ENCODE measurements at places on chromosomes 4 and X.

- no peak for DNase-seq
Measured at GRCh38 chr4:86891762-86892635, at the start of gene C4orf36. C4orf36 (minus strand) TSS chr4:86892422; CDS start chr4:86891520, 902 bp downstream.

DNA sequence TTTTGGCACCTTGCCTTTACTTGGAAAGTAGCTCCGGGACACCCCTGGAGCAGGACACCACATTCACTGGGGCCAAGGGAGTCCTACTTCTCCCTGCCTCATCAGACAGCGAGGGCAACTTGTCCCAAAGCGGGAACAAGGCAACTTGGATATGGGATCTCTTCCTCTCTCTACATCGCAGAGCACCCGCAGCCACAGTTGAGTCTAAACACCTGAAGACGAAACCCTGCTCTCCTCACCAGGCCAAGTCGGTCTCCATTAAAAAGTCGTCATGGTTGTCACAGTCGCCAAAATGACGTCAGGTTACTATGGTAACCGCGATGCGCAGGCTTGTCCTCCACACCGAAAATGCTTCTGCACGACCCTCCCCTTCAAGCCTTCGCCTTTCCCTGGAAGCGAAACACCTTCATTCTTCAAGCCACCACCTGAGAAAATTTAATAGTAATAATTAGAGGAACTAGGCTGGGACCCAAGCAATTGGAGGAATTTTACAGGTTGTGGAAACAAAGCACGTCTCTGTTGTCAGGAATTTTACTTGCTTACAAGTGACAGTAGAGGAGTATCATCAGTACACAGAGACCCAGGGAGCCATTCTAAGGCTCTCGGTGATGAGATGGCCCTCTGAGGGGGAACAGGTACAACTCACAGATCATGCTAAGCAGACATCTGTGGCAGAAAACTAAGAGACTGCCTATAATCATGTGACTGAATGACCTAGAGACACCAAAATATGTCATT is 30.5 kb upstream of the TCEAL4 start:
- DNase-seq: no peak

- DNase-seq: no peak
Measured at GRCh38 chr4:17722356-17722700, 59.1 kb downstream of the FAM184B start.

GRCh38 chr4:41318839-41319530 is 62.3 kb downstream of the UCHL1 start:
- no peak for DNase-seq

DNA sequence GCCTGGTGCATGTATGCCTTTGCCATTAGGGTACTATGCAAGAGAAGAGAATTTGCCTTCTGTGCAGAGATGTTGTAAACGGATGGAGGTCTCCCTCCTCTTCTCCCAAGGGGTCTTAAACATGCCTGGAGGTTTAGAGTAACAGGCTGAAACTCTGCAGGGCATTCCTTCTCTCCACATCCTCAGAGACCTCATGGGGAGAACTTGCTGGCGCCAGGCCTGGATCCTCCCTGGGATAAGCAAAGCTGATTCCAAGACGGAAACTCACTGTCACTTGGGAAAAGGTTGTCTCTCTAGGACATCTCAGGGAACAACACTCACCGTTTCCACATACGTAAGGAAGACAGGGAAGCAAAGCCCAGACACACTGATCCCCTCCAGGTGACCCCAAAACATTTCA is 76.9 kb upstream of the GPM6B start:
- no peak for DNase-seq

GRCh38 chr4:113952452-113953029 is 26.9 kb downstream of the ARSJ start:
- no peak for DNase-seq

GRCh38 chr4:111064342-111064993 is 441.6 kb upstream of the PITX2 start:
- no peak for DNase-seq

- no peak for DNase-seq
Measured at GRCh38 chr4:112270640-112271421, 14.9 kb downstream of the TIFA start.

GRCh38 chr4:127174616-127175015 is 458.1 kb upstream of the INTU start:
- no peak for DNase-seq

DNA sequence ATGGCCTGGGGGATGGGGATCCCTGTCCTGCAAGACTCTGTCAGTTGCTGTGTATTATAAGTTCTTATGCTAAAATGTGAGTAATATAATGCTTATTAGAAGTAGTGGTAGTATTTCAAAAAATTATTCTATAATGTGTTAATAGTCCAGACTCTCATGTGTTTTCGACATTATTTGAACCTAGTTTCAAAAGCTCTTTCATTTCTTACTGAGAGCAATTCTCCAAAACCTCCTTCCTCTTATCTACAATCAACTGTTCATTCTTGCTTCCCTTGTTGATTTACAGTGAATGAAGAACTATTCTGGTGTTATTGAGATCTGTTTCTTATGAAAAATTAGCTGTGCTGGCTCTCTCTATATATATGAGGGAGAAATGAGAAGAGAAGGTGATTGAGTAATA is 32.9 kb upstream of the PTPN13 start:
- DNase-seq: no peak

DNA sequence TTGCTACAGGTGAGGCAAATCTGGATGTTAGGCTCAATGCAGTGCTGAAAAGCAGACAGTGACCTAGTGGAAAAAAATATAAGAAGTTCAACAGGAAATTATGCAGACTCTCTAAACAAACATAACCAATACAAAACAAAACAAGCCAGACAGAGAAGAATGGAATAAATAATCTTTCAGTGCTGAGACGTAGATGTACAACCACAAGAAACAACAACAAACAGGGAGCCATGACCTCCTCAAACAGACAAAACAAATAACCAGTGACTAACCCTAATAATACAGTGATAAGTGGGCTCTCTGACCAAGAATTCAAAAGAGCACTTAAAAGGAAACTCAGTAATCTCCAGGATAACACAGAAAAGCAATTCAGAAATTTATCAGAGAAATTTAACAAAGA is 239.3 kb downstream of the SLC39A8 start:
- DNase-seq: no peak

DNA sequence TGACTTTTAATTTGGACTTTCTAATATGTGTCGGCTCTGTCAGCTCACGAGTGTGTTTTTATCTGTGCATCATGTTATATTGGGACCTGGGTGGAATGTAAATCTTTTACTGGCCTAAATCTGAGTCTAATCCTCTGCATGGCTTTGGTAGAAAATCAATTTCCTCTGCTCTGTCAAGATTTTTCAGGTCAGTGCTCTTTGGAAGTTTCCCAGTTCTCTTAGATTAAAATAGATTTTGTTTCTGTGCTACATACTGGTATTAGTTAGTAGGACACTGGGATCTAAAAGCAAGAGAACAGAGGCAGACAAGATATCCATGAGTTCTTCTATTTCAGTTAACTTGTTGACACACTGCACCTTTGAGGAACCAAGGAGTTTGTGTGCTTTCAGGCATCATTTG is 39.7 kb downstream of the REPS2 start:
- no peak for DNase-seq

- DNase-seq: no peak
Measured at GRCh38 chr4:89334830-89335229, 27.2 kb upstream of the GPRIN3 start.

- DNase-seq: no peak
Measured at GRCh38 chrX:110055616-110056015, 52.7 kb downstream of the TMEM164 start.

DNA sequence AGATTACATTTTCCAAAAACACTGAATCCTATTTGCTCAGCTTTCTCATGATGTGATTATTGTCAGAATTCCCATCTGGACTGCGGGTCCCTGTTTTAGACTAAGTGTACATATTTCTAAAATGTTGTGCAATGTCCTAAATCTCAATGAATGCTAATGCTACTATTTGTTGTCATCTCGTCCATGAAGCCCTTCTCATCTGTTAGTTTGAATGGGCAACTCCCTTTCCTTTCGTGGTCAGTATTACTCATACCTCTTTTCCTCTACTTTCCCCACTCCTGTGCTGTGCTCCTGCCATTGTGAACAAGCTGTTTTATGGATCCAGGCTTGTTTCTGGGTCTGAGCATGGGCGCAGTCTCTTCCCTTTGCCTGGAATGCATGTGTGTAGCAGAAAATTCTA is 91.0 kb downstream of the MID1 start:
- no peak for DNase-seq

DNA sequence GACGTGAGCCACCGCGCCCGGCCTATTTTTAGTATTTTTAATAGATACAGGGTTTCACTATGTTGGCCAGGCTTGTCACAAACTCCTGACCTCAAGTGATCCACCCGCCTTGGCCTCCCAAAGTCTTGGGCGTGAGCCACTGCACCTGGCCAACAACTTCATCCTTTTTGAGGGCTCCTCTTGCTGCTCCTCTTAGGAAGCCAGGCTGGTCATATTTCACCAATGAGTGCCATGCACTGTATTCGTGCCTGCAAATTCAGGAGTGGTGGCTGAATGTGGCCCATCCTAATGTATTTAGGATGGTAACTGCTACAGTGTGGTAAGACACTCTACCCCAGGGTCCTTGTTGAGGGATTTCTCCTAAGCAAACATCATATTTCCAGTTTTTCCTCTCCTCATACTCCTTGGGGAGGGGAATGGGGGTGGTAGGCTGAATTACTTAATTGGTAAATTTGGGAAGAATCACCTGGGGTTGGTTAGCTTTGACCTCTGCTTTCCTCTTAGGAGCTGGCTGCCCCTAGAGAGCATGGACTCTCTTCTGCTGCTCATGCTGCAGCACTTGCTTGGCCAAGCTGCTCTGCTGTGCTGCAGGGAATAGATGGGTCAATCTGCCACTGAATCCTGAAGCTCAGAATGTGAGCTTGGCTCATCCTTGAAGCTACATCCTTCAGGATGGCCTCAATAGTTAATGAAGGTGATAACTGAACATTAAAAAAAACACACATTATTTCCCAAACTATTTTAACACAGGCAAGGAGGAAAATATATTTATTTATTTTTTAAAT is 167.4 kb downstream of the HS3ST1 start:
- DNase-seq: no peak

DNA sequence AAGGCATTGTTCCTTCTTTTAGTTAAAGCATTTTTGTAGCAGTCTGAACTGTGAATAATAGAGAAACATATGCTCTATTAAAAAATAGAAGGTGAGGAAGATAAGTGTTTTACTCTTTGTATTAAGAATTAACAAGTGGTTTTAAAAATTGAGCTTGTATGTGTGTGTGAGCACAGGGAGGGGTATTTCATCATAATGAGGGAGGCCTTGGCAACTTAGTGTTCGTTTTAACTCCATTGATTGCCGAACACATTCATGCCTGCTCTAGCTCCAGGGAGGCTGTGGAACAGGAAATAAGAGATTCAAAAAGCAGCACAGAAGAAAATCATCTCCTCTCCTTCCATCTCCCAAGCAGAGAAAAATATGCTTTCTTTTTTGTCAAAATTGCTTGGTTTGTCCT is 14.8 kb downstream of the SHROOM3 start:
- DNase-seq: no peak

GRCh38 chr4:87882861-87883260 is 50.1 kb downstream of the MEPE start:
- DNase-seq: no peak

- DNase-seq: no peak
Measured at GRCh38 chr4:159232465-159233106, 129.7 kb downstream of the RAPGEF2 start.

- DNase-seq: peak; percentile 11
Measured at GRCh38 chr4:170853422-170854021, 763.8 kb upstream of the AADAT start.

DNA sequence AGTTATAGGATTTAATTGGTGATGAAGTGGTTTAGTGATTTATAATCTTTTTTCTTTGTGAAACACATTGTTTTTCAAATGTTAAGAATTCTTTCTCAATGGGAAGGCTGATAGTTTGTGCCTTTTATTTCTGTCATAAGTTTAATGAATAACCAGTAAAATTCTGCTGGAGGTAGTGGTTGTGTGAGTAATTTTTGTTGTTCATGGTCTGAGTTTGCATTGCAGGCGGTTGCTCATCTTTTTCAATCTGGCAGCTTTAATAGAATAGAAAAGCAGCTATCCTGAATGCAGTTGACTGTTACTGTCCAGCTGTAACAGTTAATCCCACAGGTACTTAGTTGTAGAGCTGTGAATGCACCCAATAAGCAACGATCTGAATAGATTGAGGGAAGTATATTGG is 215.6 kb upstream of the AFF2 start:
- DNase-seq: no peak

DNA sequence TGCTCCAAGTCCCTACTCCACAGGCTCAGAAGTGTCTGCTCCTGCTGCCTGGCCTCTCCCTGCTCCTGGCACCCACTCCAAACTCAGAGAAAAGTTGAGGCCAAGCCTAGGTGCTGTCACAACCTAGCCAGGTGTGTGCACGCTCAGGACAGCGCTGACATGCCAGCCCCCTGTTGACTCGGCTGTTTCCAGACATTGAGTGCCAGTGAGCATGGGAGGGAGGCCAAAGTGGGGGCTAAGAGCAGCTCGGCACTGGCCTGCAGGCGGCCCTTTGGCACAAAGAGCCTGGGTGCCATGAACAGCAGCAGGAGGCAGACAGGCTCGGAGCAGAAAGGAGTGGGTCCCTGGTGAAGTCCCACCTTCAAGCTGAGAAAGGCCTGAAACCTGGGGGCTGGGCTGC is 79.6 kb upstream of the DDX60 start:
- DNase-seq: no peak

- DNase-seq: no peak
Measured at GRCh38 chr4:27023366-27023765, 162.7 kb downstream of the STIM2 start.

GRCh38 chr4:47468706-47469365 is 5.3 kb upstream of the COMMD8 start:
- peak; percentile 6 for DNase-seq

- no peak for DNase-seq
Measured at GRCh38 chrX:21781525-21781924, 23.6 kb upstream of the SMPX start.

DNA sequence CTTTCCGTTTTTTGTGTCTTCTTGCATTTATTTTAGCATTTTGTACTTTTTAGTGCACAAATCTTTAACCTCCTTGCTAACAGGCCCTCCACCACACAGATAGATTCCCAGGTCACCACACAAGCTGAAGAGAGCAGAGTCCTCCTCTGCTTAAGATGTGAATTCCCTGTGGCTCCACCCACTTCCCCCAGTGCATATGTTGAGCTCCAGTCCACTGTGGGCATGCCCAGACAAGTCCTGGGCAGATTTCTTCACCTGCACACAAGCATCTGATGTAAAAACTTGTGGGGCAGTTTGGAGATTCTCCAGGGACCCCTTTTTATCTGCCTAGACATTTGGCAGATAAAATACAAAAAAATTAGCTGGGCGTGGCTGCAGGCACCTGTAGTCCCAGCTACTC is 19.8 kb upstream of the PASD1 start:
- no peak for DNase-seq

DNA sequence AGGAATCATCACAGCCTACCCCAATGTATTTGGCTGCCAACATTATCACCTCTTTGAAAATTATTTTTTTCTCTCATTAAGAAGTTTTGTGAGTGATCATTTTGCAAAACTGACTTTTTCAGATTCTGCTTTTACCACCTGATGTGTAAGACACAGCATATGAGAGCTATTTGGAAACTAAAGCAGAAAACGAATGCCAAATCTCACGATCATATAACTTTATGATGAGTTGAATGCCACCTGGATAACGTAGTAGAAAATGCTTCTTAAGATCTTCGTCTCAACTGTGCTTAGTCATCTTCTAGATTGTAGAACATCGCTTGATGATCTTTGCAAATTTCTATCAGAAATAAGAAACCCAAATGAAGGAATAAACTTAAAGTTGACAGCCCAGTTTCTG is 21.3 kb upstream of the GRXCR1 start:
- DNase-seq: no peak

Data from amniotic stem cell (primary cell).